ENCODE measurements at places on chromosomes 1 and 21.

GRCh38 chr1:218392780-218393179 lies 47.6 kb downstream of the TGFB2 start:
- no peak for DNase-seq

DNA sequence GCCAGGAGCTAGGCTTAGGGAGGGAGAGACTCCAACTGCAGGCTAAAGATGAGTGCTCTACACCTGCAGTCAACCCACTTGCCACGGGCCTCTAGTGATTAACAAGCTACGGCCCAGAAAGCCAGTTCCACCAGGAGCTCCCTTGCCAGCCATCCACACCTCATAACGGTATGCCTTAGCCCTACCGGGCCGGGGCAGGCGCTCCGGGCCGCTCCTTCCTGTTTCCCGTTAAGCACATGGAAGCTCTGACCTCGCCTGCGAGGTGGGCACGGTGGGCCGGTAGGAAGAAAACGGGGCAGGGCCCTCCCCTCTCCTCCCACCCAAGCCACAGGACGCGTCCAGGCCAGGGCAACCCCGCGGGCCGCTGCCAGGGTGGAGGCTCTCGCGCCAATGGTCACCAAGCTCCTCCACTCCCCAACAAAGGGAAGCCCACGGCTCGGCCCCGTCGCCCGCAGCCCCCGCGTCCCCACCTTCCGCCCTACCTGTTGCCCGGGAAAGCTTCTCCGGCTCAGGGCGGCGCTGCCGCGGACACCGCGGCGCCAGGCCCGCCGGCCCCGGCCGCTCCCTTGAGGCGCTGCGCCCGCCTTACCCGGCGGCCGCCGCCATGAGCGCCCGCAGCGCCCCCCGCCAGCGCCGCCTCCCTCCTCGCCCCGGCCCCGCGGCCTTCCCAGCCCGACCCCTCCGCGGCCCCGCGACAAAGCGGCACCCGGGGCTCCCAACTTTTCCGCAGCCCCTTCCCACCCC lies 627 bp downstream of the CERS2 start:
- peak; percentile 54 for DNase-seq

DNA sequence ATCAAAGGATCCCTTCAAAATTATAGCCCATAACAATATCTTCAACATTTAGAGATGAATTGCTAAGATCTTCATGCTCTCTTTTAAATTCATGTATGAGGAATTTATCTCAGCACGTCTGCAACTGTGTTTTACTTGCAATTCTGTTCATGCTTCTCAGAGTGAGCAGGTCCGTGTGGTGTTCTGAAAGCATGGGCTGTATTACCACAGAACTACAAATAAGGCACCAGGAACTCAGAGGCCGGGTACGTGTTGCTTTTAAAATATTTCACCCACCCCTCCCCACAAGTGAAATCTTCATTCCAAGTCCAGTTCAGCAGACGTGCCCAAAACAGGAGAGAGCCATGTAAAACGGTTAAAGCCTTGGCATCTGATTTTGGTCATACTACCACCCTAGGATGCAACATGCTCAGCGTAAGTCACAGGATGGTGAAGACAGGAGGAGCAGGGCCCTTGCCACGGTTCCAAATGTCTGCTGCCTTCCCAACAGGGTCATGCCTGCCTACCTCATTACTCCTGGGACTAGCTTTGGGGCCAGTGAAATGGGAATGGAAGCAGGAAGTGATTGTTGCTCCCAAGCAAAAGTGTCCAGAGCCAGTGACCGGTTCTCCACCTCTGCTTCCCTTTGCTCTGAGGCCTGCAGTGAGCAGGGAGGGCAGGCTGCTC lies 133.7 kb downstream of the PTPN14 start:
- DNase-seq, result no peak

- DNase-seq, result no peak
Measured at GRCh38 chr1:116857092-116857491, 52.6 kb upstream of the PTGFRN start.
